Thyroid gland (tissue), 4 donors: ENCODE measurements at places on chromosomes 7 and 10. TPM values are rescaled to one million over a fixed set of nuclear protein-coding genes. Genes with fewer than 3 reads are reported as not detected.

MNX1 gene
- total RNA-seq, result not detected

- no peak for DNase-seq
Observed at GRCh38 chr7:50142425-50143017, 49.5 kb upstream of the ZPBP start.

GRCh38 chr10:113115556-113115955, 165.5 kb downstream of the TCF7L2 start:
- DNase-seq, result no peak

NANOS1 gene
- total RNA-seq, result 24.2 TPM

CXCL12 gene
- 88.0 TPM for total RNA-seq

- DNase-seq, result no peak
Observed at GRCh38 chr7:55590517-55591281, 18.4 kb upstream of the VOPP1 start.

GRCh38 chr10:101760510-101760909, 15.4 kb downstream of the FGF8 start:
- DNase-seq, result no peak

- DNase-seq, result no peak
Observed at GRCh38 chr7:64638822-64639221, 27.1 kb upstream of the ZNF107 start.

- no peak for DNase-seq
Observed at GRCh38 chr7:138970952-138971351, 10.2 kb downstream of the KIAA1549 start.

DNA sequence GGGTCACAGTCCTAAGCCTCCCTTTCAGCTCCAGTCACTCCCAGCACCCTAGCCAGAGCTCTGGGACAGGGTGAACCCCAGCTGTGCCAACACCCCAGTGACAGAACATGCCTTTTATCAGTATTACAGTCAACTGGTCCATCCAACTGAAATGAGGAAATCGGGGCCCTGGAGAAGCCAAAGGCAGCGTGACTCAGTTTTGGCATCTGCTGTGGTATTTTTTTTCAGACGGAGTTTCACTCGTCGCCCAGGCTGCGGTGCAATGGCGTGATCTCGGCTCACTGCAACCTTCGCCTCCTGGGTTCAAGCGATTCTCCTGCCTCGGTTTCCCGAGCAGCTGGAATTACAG, 3.4 kb upstream of the CLDN15 start:
- no peak for DNase-seq

MYL10 gene
- not detected for total RNA-seq

WASHC2A gene
- total RNA-seq, result 38.6 TPM

DNA sequence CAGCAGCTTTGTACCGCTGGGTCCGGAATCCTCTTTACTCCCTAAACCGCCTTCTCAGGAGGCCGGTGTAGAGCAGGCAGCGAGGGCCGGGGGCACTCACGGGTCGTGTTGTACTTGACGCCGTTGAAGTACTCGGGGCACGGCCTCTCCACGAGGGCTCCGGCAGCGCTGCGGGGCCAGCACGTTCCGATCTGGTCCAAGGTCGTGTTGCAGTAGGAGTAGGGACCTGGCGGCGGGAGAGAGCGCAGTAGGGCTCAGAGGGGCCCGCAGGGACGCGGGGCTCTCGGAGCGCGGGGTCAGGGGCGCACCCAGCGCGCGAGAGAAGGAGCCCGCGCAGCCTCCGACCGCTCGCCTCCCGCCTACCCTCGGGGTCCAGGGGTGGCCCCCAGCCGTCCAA, 443 bp downstream of the CRHR2 start:
- peak; percentile 15 for DNase-seq

ANAPC16 gene
- 100 TPM for total RNA-seq

DNA sequence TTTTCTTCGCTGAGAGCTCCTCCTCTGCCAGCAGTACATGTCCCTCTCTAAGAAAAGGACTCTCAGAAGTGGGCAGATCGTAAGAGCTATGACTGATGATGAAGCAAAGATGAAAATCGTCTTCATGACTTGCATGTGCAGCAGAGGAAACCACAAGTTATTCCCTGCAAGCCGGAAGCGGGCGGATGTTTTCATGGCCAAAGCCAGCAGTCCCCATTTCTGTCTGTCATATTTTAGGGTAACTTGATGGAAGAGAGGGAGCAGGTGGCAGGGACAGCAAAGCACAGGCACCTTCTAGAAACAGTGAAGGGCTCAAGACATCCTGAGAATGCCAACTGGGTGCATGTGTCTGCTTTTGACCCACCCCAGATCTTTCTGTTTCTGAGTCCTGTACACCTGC, 19.9 kb downstream of the KLF6 start:
- no peak for DNase-seq

FAM180A gene
- 2.7 TPM for total RNA-seq

DNA sequence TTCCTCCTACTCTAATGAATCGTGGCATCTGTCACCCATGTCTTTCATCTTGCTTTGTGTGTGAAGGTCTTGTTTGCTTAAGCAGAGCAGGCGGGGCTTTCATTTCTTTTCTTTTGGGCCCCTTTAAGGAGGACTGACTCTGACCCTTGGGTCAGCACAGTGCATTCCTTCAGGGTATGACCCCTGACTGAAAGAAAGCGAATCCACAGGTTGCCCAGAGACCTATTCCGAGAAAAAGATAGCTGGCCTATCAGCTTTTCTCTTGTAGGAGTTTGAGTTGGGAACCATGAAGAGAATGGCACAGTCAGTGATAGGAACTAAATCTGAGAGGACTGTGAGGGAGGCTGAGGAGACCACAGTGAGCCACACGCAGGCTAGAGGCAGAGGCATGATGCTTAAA, 193.2 kb upstream of the CDCA7L start:
- no peak for DNase-seq

SPAM1 gene
- total RNA-seq, result not detected

H2BK1 gene
- total RNA-seq, result not detected

- DNase-seq, result no peak
Observed at GRCh38 chr7:129055861-129056464, 1.1 kb upstream of the TNPO3 start.

A1CF gene
- total RNA-seq, result not detected

DNA sequence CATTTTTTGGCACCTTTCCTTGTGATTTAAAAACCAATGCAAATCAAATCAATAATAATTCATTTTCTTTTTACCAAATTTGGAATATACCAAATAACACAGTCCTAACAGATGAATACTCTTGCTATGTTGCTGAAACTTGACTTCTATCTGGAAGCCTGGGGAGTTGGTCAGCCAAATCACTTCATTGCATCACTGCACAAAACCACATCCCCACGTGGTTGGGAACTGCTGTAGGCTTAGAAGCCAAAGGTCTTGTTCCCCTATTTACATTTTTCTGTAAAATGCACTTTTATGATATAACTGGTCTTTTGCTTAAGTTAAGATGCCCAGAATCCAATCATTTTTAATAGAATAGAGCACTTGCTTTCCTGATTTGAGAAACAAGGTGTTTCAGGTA, 15.2 kb downstream of the GPR85 start:
- DNase-seq, result no peak

DNA sequence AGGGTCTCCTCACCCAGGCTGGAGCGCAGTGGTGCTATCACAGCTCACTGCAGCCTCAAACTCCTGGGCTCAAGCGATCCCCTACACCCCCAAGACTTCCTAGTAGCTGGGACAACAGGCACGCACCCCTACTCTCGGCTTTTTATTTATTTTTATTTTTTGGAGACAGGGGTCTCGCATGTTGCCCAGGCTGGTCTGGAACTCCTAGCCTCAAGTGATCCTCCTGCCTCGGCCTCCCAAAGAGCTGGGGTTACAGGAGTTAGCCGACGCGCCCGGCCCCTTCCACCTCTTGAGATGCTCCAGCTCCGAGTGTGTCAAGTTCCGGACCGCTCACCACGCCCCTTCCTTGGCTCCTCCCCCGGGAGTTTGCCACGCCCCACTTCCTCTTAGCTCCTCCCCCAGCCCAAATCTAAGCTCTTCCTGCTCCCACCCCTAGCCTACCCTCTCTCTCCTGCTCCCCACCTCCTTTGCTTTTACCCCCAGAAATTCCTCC, 6.3 kb downstream of the NAT16 start:
- peak; percentile 39 for DNase-seq

DNA sequence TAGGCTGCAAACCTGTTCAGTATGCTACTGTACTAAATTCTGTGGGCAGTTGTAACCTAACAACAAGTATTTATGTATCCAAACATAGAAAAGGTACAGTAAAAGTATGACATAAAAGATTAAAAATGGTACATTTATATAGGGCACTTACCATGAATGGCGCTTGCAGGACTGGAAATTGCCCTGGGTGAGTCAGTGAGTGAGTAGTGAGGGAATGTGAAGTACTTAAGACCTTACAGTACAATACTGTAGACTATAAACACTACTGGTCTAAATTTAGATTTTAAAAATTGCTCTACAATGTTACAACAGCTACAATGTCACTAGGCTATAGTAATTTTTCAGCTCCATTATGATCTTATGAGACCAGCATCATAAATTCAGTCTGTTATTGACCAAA, 146.0 kb upstream of the GNAI1 start:
- DNase-seq, result no peak

OR2A42 gene
- 3.7 TPM for total RNA-seq

- no peak for DNase-seq
Observed at GRCh38 chr7:4800487-4800886, 25.1 kb downstream of the AP5Z1 start.

ARHGEF35 gene
- total RNA-seq, result 32.9 TPM

GRCh38 chr10:47176206-47176902, 123.6 kb upstream of the GDF10 start:
- no peak for DNase-seq

PBLD gene
- total RNA-seq, result 12.3 TPM

FLNC gene
- total RNA-seq, result 10.2 TPM

DNA sequence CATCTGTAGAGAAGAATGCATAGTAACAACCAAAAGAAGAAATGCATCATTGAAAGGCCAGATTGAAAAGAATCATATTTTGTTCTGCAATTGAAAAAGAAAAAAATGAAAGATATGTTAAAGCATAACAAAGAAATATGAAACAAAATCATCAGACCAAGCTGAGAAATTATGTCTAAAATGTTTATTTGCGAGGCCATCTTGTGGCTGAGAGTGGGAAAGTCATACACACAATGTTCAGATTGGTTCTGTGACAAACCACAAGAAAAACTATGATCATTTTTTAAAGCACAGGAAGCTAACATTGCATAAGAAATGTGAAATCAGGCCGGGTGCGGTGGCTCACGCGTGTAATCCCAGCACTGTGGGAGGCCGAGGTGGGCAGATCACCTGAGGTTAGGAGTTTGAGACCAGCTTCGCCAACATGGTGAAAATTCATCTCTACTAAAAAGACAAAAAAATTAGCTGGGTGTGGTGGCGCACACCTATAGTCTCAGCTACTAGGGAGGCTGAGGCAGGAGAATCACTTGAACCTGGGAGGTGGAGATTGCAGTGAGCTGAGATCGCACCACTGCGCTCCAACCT, 36.6 kb downstream of the ABCB5 start:
- no peak for DNase-seq

- no peak for DNase-seq
Observed at GRCh38 chr7:127667017-127667670, 15.2 kb downstream of the SND1 start.

GRCh38 chr7:123604739-123605138, 3.1 kb downstream of the ASB15 start:
- no peak for DNase-seq

DNA sequence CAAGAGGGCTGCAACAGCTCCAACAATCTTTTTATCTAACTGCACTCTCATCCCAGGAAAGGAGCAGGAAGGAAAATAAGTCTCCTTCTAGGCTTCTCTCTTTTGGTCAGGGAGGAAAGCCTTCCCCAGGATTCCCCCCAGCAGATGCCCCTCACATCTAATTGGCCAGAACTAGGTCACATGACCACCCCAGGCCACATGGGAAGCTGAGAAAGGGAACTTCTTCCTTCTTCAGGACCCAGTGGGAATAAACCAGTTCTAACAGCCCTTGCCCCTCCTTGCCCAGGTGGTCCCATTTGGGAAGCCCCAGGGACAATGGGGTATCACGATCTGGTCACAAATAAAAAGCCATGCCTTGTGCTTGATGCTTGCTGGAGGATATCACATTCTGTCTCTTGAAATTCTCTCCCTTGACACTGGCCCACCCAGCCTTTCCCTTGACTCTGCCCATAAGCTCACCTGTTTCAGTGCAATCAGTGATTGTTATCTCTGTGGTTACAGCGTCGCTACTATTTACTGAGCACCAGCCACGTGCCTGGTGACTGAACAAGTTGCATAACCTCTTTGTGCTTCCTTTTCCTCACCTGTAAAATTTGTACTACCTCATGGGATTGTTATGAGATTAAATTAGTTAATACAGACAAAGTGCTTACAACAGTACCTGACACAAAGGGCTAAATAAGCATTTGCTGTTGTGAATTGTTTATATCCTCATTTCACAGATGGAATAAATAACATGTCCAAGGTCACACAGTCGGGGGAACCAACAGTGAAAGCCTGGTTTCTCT, 9.0 kb upstream of the TACR2 start:
- DNase-seq, result no peak

DNA sequence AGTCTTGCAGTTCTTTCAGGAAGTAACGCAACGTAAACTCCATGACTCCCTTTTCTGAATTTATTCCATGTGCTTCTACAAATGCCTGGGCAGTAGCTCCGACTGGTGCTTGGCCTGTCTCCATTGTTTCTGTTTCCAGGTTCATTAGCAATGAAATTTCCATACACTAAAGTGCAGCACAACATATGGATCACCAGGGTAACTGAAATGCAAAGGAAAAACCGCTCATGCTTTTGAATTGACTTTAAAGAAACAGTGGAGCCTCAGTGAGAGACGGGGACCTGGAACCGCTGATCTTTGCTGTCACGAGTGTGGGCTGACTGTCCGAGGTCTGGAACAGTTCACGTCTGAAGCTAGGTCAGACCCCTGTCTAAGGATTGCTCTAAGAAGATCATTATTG, 126.5 kb upstream of the IGFBP3 start:
- no peak for DNase-seq
